Myocyte (in vitro differentiated cells): ENCODE measurements at places on chromosomes 5 and 9. TPM values are rescaled to one million over a fixed set of nuclear protein-coding genes. Genes with fewer than 3 reads are reported as not detected.

DNA sequence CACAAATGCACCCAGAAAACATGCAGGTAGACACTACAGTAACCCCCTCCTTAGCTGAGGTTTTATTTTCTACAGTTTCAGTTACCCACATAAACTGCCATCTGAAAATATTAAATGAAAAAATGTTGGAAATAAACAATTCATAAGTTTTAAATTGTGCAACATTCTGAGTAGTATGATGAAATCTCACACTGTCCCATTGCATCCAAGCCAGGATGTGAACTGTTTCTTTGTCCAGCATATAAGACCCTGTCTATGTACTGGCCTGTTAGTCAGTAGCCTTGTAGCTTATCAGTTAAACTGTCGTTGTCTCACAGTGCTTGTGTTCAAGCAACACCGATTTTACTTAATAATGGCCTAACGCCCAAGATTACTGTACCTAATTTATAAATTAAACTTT is 630.5 kb downstream of the ANXA1 start:
- no peak for DNase-seq

DNA sequence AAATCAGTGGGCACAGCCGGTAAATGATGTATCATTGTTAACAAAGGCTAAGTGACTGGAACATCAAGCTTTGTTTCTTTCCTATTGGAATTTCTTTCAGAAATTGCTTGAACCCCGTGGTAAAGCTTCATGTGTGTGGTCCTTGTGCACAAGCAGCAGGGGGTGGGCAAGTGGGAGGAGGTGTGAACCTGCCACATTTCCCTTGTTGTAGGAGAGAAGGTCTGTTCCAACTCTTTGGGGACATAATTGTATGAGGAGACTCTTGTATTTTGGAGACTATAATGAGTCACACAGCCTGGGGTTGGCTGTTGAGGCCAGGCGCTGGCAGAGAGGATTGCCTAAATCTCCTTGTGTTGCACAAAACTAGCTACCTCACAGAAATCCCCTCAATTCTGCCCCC is 620.5 kb downstream of the IRX1 start:
- no peak for DNase-seq

DNA sequence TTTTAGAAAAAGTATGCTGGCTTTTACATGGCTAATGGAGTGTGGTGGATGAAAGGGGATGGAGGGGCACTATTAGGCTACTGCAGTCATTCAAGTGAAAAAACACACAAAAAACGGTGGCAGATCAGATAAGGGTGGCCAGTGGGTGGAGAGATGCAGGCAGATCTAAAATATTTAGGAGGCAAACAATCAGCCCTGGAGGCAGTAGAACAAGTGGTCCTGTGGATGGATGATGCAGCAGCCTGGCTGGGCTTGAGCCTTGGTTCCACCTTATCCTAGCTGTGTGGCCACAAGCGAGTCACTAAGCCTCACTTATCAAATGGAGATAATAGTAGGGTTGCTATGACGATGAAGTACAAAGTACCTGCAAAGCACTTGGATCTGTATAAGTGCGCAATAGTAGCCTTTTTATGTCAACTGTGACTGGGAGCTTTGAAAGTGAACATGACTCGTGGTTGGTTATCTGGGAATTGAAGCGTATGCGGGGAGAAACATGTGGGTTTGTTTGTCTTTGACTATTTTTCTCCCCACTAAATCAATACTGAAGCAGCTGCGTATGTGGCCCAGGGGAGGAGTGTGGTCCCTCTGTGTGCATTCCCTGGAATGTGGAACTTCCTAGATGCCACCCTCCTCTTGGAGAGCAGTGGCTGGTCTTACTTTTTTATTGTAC is 20.2 kb downstream of the NSG2 start:
- no peak for DNase-seq

DNA sequence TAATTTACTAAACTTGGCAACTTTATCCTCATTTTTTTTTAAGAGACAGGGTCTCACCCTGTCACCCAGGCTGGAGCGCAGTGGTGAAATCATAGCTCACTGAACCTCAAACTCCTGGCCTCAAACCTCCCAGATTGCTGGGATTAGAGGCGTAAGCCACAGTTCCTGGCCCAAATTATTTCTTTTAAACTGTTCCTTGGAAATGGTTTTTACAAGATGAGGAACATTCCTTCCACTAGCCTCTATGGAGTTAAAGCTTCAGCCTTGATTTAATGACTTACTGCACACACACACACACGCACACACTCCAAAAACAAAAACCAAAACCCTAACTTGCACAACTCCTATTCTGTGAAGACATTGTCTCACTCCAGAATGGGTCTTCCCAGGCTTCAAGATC is 77.2 kb upstream of the TARS1 start:
- no peak for DNase-seq

ARID3C gene
- 0.16 TPM in 1 of 2 replicates, not detected in the other for total RNA-seq

IFNA13 gene
- total RNA-seq = not detected in 2 replicates

GRCh38 chr5:37857696-37858095 is 17.9 kb upstream of the GDNF start:
- no peak for DNase-seq

HAVCR1 gene
- total RNA-seq = 0.43 TPM in 1 of 2 replicates, not detected in the other

DNA sequence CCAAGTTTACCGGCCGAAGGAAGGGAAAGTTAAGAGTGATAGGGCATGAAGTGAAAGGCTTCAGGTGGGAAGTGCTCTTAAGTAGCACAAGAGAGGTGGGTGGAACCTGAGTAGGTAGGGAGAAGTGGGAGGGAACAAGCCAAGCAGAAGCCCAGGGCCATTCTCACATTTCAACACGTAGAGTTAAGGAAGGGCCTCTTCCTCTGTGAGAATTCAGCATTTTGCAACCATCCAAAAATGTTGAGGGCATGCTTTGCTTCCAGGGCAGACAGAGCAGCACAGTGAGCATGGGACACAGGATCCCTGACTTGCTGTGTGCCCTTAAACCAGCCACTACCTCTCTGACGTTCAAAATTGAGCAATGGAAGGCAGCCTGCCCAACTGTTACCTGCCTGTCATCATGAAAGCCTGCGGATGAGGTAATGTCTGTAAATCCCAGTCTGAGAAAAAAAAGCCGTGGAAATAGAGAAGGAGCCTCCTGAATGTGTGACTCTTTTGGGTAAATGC is 3.3 kb downstream of the CYFIP2 start:
- DNase-seq = no peak

SLIT3 gene
- not detected in 2 replicates for total RNA-seq

HMHB1 gene
- not detected in 2 replicates for total RNA-seq
